ENCODE measurements at places on chromosomes 6 and 20.

DNA sequence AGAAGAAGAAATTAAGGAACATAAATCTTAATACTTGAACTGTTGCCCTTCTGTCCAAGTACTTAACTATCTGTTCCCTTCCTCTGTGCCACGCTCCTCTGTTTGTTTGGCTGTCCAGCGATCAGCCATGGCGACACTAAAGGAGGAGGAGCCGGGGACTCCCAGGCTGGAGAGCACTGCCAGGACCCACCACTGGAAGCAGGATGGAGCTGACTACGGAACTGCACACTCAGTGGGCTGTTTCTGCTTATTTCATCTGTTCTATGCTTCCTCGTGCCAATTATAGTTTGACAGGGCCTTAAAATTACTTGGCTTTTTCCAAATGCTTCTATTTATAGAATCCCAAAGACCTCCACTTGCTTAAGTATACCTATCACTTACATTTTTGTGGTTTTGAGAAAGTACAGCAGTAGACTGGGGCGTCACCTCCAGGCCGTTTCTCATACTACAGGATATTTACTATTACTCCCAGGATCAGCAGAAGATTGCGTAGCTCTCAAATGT is 17.1 kb downstream of the IRF4 start:
- peak; percentile 69 for DNase-seq

DNA sequence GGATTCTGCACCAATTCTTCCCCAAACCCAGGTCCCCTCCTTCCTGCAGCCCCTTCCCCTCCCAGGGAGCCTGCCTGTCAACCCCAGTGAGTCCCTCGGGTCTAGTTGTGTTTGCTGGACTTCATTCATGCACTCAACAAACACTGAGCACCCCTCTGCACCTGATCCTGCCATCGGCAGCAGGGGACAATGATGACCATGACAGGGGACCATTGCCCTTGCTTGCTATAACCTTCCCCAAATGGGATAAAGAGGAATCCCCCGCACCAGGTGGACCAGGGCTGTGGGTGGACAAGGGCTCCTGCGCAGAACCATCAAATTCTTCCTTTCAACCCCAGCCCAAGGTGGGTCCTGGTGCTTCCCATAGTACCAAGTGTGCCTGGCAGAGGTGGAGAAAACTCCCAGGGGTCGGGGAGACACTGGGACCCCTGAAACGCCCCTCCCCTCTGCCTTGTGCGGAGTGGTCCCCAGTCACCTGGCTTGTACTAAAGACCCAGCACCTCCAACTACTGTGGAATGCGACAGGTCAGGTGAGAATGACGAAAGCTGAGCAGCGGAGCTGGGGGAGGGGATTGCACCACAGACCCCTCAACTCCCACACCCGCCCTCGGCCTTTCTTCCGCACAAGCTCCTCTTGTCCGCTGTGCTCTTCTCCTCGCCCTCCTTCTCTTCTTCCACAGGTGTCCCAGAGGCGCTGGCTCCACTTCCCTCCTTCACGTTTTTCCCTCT is 119.9 kb upstream of the ZNF217 start:
- no peak for DNase-seq

DNA sequence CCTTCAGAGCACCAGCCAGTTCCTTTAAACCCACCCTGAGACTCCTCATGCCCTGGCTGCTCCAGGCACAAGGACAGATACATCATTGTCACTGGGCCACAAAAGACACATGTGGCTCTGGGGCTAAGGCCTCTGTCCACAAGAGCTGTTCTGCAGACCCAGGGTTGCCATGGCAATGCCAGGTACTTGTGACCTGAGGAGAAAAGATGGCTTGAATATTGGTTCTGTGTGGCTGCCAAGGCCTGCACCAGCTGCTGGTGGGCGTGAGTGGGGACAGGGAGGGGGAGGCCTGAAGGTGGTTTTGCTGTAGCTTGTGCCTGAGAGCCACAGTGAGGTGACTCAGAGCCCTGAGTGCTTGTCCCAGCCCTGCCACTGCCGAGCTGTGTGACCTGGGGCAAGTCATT is 31.8 kb downstream of the SAYSD1 start:
- DNase-seq: no peak

DNA sequence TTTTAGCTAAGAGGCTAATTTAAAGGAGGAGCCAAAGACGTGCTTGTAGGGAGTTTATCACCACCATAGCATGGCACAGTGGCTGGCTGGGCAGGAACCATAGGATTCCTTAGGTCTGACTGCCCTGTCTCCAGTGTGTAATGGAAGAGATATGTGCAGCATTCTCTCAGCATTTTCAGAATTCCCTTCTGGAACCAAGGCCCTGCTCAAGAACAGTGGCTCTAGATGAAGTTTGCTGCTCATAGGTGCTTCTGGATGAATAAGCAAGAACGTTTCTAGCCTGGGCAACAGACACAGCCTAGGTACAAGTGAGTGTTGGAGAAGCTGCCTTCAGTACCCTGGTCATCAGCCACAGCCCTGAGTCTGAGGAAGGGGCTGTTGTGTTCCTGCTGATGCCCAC is 69.1 kb downstream of the LCA5 start:
- DNase-seq: peak; percentile 17

GRCh38 chr6:167408235-167408869 is 83.5 kb downstream of the TTLL2 start:
- DNase-seq: no peak

DNA sequence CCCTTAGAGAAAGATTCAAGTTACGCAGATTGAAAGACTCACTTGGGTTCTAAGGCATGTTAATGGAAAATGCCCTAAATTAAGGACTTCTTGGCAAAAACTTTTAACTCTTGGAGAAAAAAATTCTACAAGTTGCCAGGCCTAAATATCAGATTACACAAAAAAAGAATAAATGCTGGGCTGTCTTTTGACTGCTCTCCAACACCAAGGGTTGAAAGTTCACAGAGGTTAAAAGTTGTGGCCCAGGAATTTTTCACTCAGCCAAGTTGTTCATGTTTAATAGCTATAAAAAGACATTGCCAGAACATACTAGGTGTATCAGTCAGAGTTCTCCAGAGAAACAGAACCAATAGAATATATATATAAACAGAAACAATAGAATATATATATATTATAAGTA is 268.4 kb upstream of the PRND start:
- DNase-seq: no peak

GRCh38 chr20:61881416-61881815 is 184.3 kb downstream of the TAF4 start:
- no peak for DNase-seq

GRCh38 chr20:51462566-51463276 is 79.8 kb downstream of the NFATC2 start:
- peak; percentile 56 for DNase-seq

DNA sequence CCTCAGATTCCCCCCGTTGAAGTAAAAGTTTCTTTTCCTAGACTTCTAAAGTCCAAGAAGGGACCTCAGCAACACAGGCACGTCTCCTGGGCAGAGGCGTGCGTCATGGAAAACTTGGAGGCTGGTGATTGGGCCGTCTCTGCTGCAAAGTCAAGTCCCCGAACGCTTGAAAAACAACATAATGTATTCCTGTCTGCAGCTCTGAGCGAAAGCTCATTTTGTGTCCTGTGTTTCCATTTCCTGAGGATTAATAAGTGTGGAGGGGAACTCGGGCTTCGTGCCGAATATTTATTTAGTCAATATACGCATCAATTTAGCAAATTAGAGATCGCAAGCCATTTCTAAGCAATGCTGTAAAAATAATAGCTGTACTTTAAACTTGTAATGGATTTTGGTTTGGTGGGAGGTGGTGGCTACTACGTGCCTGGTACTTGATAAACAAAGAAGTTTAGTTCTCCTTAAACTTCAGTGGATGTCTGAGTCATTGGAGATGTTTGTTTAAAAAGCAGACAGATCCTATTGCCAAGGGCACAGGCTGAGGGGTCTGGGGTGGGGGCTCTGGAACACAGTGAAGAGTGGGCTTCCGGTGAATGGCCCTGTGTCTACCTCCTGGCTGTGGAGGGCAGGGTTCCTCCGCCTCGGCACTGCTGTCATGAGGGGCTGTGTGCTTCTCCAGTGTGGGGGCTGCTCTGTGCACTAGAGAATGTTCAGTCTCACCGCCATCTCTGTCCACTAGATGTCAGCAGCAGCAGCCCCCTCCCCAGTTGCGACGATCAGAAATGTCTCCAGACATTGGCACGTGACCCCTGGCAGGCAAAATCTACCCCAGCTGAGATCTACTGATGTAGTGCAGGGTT is 21.8 kb downstream of the PCK1 start:
- DNase-seq: no peak

DNA sequence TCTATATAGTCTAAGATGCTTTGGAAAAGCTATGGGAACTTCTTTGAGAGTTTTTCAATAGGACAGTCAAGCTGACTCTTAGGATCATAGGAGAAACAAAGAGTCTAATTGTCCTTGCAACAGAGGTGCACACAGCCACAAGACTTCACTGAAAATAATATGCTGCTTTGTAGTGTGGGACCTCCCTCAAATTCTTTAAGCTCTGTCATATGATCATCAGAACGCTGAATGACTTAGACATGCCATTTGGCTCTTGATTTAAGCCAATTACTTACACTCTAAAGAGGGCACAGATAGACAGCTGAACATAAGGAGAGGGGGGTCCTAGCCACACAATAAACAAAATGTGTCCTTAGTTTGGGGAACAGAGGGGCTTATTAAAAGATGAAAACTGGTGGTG is 818.7 kb upstream of the GJE1 start:
- DNase-seq: no peak

DNA sequence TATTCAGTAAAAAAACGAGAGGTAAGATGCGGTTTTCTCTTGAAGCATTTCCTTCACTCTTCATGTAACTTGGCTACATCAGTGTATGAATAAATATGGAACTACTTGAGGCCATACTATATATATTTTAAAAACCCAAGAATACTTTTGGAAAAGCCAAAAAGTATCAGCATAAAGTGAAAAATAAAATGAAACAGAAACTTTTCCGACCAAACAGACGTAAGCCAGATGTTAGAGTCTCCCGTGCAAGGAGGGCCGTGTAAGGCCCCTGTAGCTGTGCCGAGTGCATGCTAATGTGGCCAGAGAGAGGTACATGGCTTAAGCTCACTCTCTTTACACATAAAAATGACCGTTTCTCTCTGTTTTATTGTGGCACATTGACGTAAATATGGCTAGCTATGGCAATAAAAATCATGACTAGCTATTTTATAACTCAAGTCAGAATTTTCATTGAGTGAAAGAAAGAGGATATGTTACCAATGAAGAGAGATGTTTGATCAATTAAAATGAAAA is 140.1 kb upstream of the GMDS start:
- DNase-seq: no peak

DNA sequence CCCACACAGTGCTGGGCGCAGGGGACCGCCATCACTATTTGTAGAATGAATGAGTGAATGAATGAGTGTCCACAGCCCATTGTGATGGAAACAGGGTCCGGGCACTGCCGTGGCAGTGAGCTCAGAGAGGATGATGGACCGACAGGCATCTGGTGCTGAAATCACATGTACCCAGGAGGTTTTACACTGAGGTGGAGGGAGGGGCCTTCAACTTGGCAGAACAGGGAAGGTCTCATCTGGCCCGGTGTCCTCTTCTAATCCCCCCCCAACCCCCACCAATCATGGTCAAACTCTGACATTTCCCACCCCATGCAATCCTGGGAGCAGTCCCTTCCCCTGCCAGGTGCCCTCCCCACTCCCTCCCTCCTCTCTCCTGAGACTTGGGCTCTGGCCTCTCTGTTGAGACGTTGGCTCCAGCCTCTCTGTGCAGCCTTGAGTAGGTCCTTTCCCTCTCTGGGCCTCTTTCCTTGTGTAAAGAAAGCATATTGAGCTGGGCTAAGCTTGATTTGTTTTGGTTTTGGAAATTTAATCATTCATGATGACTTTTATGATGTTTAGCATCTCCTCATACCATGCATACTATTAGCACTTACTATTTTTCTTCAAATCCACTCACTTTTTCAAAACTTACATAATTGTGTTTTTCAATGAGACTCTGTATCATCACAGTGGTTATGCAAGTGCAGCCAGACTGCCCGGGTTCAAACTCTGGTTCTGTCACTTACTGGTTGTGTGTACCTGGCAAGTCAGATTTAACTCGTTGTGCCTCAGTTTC is 10.8 kb downstream of the KIAA1755 start:
- DNase-seq: no peak

DNA sequence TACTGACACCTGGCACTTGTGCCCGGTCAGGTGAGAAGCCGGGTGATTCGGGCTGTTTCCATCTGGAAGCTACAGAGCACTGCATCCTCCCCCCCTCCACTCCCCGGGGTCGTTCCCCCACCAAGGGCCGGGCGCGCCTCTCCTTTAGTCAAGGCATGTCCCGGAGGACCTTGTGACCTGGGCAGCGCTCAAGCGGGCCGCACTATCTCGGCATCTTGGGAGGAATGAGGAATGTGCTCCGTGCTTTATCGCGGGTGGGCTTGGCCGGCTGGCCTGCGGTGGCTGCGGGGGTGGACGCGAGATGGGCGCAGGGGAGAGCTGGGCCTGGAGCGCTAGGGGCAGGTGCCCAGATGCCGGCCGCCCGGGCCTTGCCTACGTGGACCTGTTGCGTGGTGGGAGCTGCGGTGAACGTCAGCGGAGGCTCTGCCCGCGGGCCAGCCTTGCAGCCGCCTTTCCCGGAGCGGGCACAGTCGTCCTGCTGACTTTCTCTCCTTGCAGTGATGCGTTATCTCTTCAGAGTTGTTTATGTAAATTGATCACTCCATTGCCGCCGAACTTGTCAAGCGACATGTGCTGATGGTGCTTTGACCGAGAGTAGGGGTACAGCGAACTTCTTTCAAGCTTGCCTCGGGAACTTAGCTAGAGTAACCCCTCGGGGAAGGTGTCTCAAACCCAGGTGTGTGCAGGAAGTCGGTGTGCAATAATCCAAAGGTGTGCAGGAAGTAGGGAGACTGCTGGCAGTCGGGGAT is 1.1 kb downstream of the LRRC1 start:
- peak; percentile 35 for DNase-seq
